ENCODE measurements at places on chromosomes 5 and 9.

GRCh38 chr9:87643107-87643650 lies 82.7 kb upstream of the CTSL start:
- no peak for DNase-seq

- DNase-seq, result no peak
These were observed 1.0 kb downstream of the NIPSNAP3A start for GRCh38 chr9:104748359-104749031.

- DNase-seq, result no peak
These were observed 772 bp upstream of the TARS1 start for GRCh38 chr5:33439905-33440481.

GRCh38 chr9:110047955-110048402 lies 160.0 kb downstream of the C9orf152 start:
- no peak for DNase-seq

DNA sequence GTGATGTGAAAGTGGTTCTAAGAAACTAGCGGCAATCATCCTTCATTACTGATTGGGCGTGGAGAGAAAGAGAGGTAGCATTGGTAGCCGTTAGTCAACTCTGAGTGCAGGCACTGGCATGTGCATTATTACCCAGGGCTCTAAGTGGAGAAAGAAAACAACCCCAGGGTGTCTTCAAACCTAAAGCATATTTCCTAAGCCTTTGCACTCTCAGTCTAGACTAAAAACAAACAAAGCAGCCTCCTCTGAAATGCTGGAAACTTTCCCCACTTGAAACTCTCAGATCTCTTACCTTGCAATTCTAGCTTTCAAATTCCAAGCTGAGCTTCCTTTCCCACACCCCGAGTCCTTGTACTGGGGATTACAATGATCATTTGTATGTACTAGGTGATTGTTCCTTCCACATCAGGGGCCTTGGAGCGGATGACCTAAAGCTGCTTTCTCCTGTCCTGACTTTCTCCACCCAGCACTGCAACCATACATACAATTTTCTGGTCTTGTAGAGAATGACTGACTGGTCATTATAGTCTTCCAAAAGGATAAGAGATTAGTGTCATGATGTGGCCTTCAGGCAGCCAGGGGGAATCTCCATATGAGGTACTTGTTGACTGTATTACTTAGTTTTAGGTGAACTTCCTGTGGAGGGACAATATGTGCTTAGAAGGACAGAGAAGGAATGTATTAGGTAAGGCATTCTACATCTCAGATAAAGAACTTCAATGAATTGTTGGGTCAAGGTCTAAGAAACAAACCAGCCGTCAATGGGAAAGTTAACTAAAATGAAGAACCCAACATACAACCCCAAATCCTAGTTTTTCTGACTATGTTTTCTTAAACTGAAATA lies 98.3 kb upstream of the CDKN2B start:
- DNase-seq, result peak; percentile 91

DNA sequence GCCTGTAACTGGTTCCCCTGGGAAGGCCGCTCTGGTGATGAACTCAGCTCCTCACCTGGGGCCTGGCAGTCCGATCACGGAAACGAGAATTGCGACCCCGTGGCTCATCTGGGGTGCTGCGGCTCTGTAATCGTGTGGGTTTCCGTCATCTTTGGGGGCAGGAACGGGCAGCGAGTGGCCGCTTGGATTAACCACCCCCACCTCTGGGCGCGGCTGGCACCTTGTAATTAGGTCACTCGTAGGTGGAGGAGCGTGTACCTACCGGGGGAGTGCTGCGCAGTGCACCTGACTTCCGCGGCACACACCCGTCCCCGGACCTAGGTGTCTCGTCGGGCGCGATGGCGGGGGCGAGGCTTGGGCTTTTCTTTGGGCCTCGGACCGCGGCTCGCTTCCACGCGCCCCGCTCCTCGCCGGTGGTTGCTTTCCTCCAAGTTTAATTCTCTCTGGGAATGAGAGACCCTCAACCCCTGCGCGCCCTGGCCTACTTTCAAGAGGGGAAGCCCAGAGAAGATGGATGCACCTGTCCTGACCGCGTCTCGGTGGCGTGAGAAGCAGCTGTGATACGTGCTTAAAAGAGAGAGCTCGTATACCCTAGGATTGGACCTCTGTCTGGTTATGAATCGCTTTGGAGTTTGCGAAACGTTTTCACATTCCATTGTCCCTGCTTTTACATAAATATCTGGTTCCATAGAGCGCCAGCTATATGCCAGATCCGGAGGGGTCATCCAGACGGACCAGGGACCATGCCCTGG lies 744 bp upstream of the PPP2CA start:
- no peak for DNase-seq

GRCh38 chr9:31799953-31800609 lies 584.4 kb upstream of the ACO1 start:
- DNase-seq, result peak; percentile 11

DNA sequence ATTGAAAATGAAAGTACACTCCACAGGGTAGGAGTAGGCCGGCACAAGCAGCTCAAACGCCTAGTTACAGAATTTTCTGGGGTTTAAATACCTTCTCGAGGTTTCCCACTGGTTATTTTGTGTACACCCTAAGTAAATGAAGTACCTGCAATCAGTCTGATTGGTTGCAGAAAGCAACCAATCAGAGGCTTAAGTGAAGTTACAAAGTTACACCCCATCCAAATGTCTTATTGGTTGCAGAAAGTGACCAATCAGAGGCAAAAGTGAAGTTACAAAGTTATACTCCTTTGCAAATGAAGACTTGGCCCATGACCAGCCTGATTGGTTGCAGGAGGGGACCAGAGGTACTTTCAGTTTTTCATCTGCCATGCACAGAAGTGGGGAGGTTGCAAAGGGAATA lies 33.2 kb upstream of the ERAP2 start:
- DNase-seq, result no peak

- DNase-seq, result no peak
These were observed 81.3 kb downstream of the GADD45G start for GRCh38 chr9:89686126-89686525.

DNA sequence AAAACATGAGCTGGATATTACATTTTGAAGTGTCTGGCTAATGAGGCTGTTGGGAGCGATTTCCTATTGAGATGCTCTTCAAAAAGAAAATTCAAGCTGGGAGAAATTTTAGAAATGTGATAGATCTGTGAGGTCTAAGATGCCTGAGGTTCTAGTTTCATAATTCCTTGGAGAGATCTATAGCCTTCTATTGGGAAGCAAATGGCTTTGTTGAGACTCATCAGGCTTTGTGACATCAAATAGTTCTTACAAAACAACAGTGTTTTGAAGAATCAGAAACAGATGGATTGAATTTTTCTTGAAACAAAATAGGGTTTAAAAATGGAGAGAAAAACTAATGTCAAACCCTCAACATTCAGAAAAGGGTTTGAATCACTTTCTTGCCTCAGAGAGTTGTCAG lies 292.9 kb downstream of the NNT start:
- DNase-seq, result no peak

DNA sequence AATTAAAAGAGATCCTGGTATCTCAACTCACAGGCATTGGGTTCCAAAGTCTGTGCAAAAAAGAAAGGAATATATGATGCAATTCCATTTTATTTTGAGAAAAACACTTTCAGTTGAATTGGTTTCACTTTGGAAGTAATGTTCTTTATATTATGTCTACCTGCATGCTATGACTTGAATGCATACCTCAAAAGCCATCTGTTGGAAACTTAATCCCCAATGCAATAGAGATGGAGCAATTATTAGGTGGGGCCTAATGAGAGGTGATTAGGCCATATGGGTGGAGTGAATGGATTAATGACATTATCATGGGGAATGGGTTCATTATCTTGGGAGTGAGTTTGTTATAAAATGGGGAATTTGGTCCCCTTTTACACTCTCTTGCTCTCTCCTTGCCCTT lies 293.3 kb downstream of the CSNK1G3 start:
- DNase-seq, result no peak
